T-helper 22 cell (primary cell): ENCODE measurements at places on chromosomes 3 and 15.
A peak's percentile ranks its signal among the peaks of the same experiment; 100 is the strongest.

GRCh38 chr15:60844511-60845174, 365.7 kb upstream of the ICE2 start:
- peak; percentile 71 for DNase-seq

DNA sequence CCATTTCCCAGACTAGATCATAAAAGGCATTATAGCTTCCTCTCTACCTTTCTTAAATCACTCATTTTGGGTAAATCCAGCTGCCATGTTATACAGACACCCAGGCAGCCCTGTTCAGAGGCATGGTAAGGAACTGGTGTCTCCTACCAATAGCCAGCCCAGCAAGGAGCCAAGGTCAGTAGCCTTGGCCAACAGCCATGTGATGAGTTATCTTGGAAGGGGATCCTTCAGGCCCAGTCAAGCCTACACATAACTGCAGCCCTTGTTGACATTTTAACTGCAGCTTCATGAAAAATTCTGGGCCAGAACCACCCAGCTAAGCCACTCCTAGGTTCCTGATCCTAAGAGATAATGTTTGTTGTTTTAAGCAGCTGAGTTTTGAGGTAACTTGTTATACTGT, 29.0 kb upstream of the ZMAT3 start:
- no peak for DNase-seq

GRCh38 chr15:31247404-31247803, 79.2 kb upstream of the KLF13 start:
- no peak for DNase-seq

DNA sequence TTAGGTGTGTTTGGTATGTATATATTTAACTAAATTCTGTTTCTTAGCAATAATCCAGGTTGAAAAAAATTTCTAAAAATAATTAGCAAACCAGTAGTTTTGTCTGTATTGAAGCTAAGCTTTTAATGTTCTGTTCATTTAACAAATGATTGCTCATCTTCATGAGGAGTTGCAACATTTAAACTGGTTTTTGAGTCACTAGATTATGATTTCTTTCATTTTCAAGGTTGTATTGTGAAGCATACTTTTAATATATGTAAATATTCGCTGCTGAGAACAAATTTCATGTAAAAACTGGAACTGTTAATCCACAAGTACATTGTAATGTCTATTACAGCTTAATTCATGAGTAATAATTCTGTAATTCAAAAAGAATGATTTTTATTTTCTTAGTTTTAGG, 192.7 kb downstream of the MBNL1 start:
- DNase-seq: no peak

DNA sequence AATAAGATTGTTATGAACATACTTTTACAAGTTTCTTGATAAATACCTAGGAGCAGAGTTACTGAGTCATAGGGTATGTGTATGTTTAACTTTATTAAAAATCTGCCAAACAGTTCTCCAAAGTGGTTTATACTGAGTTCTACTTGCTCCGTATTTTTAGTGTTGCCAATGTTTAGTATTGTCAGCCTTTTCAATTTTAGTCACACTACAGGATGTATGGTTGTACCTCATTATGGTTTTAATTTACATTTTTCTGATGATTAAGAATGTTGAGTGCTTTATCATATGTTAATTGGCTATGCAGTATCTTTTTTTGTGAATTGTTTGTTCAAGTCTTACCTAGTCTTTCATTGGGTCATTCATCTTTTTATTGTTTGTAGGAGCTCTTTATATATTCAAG, 4.3 kb downstream of the TMOD3 start:
- DNase-seq: no peak
